Naive thymus-derived CD8-positive, alpha-beta T cell (primary cell): ENCODE measurements at places on chromosomes 12 and 14.

DNA sequence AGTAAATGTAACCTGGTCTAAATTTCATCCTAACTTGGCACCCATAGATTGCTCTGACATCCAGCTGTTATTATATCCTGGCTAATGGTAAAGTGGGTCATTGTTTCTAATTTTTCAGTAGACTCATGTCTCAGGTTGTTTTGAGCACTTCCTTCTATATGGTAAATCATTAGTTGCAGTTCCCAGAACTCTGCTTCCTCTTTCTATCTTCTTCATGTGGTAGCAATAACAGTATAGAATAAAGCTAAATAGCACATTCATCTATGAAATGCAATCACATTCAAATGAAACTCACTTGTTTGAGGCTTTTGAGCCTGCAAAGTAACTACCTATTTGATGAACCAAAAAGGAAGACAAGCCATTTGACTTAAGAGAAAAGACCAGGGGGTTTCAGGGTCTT lies 65.1 kb upstream of the GZMB start:
- no peak for DNase-seq

- DNase-seq = no peak
These were observed 21.8 kb upstream of the WSCD2 start for GRCh38 chr12:108107293-108107692.

DNA sequence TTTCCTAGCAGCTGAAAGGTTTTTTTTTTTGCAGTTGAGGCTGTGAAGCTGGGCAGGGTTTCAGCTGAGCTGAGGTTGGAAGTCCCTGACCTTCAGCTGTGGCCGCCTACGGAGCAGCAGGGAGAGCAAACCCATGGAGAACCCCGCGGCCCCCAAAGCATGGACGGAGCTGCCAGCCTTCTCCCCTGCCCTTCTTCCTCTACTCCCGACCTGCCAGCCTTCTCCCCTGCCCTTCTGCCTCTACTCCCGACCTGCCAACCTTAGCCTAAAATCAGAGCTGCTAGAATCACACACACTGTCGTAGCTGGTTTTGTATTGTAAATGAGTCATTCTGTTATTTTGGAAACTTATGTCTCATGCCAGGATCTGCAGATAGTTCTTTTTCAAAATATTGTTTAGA lies 74.6 kb downstream of the PPP2R5C start:
- no peak for DNase-seq

- no peak for DNase-seq
These were observed 88.4 kb downstream of the GRIP1 start for GRCh38 chr12:66590275-66590985.

DNA sequence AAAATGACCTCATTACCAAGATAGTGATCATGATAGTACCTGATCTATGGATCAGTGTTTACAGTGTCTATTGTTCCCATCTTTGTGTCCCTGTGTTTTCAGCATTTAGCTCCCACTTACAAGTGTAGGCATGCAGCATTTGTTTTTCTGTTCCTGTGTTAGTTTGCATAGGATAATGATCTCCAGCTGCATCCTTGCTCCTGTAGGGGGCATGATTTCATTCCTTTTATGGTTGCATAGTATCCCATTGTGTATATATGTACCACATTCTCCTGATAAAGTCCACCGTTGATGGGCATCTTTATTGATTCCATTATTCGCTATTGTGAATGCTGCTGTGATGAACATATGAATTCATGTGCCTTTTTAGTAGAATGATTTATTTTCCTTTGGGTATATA lies 215.4 kb upstream of the NAV3 start:
- DNase-seq = no peak

- DNase-seq = no peak
These were observed 158.6 kb downstream of the ZNF664 start for GRCh38 chr12:124131659-124132058.

DNA sequence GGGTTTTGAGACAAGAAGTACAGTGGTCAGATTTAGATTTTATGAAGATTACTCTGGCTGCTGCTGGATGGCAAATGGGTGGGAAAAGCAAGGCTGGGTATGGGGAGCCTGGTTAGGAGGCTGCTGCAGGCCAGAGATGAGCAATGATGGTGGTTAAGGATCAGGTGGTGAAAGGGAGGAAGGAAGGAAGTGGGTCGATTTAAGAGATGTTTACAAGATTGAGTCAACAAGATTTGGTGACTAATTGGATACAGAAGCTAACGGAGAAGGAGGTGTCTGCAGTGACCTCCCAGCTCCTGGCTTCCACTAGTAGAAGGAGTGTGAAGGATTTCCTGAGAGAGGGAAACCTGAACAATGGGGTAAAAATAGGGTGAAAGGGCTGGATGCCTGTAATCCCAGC lies 18.7 kb downstream of the NOS1 start:
- no peak for DNase-seq

- peak; percentile 29 for DNase-seq
These were observed 775 bp downstream of the OR10P1 start for GRCh38 chr12:55637467-55637866.

- DNase-seq = peak; percentile 8
These were observed 158.6 kb upstream of the CCND2 start for GRCh38 chr12:4114986-4115385.

DNA sequence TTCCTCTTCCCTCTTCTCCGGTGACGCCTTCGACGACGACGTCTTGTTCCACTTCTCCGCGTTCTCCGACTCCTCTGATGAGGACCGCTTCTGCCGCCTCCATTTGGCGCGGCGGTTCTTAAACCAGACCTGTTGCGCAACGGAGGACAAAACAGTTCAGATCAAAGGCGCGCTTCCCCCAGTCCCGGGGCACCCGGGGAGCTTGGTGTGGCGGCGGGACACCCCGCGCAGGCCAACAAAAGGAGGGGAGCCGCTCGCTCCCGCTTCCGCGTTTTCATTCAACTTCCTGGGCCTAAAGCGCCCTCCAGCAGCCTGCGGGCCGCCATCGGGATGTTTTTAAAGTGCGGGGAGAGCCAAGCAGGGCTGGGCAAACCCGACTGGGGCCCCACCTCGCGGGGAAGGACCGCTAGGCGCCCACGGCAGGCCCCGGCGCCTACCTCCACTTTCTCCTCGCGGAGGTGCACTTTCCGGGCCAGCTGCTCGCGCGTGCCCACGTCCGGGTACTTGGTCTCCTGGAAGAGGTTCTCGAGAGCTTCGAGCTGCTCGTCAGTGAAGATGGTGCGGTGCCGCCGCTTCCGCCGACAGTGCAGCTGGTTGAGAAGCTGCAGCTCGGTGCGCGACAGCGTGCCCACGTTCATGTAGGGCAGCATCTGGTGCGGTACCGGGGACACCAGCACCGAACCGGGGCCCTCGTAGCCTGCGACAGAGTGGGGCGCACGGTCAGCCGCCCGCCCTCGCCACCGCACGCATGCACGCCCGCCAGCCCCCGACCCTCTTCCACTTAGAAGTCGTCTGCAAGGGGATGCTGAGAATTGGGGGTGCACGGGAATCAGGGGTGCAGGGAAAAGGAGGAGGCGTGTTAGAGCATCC lies 1.2 kb downstream of the GSC start:
- no peak for DNase-seq

GRCh38 chr14:99029145-99029915 lies 242.7 kb downstream of the BCL11B start:
- no peak for DNase-seq

DNA sequence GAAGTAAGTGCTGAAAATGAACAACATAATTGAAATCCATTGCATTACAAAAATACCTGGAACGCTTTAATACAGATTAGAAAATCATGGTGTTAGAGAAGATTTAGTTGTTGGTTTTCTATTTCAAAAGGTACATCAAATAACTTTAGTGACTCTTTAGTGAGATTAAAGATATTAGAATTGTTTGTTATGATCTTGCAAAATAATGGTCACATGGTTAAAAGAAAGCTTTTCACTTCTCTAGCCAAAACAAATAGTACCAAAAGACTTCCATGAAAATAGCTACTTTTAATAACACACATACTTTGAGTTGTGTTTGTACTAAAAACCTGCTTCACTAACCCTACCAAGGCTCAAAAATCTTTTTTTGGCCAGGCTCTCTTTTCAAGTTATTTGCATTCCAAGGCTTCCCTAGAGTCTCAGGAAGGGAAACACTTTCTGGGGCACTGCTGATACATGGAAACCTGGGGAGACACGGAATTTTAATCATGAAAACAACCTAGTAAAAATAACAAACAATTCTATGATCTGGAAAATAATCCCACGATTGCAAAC lies at the start of gene SLCO1A2:
Gene SLCO1A2 (minus strand): TSS at position 147 of the 555 bp plus-strand sequence. CDS start 270 bp downstream, outside the sequence.
- no peak for DNase-seq

DNA sequence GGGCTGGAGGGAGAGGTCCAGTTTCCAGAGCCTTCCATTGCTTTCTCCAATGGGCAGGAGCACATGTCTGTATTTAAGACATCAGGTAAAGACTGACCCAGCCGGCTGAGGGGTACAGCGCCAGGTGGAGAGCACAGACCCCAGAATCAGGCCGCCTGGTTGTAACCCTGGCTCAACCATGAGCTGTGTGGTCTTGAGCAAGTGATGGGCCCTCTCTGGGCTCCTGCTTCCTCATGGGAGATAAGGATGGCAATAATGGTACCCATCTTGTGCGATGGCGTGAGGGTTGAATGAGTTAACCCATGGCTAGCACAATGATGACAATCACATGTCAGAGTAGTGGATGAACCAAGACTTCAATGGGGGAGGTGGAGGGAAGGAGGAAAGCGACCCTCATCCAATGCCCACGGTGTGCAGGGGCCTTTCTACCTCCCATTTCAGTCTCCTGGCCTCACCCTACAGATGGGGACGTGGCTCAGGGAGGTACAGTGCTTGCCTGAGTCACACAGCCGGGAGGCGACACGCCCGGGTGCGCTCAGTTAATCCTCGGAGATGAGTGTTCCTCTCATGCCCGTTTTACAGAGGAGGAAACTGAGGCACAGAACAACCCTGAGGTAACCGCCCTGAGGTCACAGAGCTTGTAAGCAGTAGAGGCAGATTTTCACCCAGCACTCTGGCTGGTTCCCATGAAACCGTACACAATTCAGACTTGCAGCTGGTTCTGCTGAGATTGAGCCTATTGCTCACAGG lies 163.9 kb downstream of the RBM19 start:
- no peak for DNase-seq

- no peak for DNase-seq
These were observed 12.9 kb downstream of the HECTD1 start for GRCh38 chr14:31194661-31195060.
